ENCODE measurements at places on chromosomes 4 and X.

DNA sequence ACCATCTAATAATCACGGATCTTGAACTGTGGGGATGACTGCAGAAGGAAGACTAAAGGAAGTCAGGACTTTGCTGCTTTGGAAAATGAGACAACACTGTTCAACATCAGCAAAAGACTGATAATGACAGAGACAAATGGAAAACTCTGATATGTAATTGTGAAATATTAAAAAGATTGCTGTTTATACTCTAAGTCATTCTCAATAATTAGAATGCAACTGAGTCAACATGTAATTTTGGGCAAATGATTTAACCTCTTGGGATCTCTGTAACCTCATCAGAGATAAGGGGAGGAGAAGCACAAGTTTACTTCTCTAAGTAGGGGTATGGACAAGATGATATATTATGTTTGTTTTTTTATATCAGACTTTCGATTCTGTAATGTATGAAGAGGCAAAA is 121.9 kb downstream of the GASK1B start:
- DNase-seq = no peak

DNA sequence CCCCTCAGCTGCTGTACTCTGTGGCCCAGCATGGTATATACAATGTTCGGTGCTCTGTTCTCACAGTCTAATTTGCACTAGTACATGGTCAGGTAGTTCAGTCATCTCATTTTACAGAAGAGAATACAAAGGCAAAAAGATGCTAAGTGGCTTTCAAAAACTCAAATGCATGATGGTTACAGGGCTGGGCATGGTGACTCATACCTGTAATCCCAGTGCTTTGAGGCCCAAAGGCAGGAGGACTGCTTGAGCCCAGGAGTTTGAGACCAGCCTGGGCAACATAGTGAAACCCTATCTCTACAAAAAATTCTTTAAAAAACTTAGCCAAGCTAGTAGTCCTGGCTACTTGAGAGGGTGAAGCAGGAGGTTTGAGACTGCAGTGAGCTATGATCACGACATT is 210.5 kb upstream of the KIT start:
- no peak for DNase-seq

DNA sequence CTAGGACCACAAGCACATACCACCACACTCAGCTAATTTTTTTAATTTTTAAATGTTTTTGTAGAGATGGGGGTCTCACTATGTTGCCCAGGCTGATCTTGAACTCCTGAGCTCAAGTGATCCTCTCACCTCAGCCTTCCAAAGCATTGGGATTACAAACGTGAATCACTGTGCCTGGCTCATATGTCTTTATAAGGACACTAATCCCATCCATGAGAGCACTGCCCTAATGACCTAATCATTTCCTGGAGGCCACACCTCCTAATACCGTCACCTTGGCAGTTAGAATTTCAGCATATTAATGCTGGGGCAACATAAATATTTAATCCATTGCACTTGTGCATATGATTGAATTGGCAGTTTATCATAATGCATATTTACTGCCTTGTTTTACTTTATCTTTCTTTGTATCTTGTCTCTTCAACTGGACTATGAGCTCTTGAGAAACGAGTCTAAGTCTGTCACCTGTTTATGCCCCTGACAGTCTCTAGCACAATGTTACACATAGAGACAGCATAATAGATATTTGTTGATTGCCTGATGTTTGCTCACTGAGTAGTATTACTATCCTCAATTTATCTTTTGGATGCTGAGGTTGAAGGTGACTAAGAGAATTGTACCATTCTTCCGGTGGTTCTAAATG is 172.0 kb downstream of the AASDH start:
- DNase-seq = peak; percentile 50

DNA sequence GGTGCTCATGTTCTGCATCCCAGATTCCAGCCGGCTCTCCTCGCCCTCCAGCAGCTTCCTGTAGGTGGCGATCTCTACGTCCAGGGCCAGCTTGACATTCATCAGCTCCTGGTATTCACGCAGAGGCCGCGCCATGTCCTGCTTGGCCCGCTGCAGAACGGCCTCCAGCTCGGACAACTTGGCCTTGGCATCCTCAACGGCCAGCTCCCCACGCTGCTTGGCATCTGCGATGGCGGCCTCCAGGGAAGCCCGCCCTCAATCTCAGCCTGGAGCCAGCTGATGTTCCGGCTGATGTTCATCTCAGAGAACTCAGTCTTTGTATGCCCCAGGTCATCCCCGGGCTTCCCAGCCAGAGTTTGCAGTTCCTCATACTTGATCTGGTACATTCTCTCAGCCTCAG is 431.8 kb upstream of the DIPK2B start:
- DNase-seq = no peak

DNA sequence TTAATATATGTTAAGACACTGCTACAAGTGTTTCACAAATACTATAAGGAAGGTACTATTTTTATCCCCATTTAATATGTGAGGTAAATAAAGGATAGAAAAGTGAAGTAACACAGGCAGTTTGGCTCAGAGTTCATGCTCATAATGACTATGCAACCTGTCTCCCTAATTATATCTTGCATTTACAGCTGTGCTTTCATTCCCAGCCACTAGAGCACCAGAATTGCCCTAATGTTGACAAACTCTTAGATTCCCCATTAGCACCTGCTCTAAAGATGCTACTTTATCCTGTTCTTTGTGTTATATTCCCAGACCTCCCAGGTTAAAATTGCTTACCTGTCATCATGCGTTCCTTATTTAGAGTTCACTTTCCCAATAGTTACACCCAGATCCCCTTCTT is 833.6 kb downstream of the CCSER1 start:
- no peak for DNase-seq

- no peak for DNase-seq
Measured at GRCh38 chr4:154030746-154031145, 241.9 kb upstream of the SFRP2 start.

- no peak for DNase-seq
Measured at GRCh38 chrX:106178826-106179225, 10.7 kb downstream of the PWWP3B start.
